Muscle of back (tissue), 13 donors: ENCODE measurements at places on chromosomes 2 and 18.

- DNase-seq: no peak
These were observed 121.6 kb downstream of the VAPA start for GRCh38 chr18:10035281-10035991.

- no peak for DNase-seq
These were observed 10.8 kb downstream of the D2HGDH start for GRCh38 chr2:241745276-241745675.

GRCh38 chr2:102983786-102984185, 222.0 kb downstream of the TMEM182 start:
- no peak for DNase-seq

- DNase-seq: no peak
These were observed 17.0 kb downstream of the SLC9A2 start for GRCh38 chr2:102636283-102636907.
